ENCODE measurements at places on chromosomes 5 and 9.

GRCh38 chr5:157222506-157223230 lies 42.0 kb downstream of the ITK start:
- DNase-seq: peak; percentile 20

DNA sequence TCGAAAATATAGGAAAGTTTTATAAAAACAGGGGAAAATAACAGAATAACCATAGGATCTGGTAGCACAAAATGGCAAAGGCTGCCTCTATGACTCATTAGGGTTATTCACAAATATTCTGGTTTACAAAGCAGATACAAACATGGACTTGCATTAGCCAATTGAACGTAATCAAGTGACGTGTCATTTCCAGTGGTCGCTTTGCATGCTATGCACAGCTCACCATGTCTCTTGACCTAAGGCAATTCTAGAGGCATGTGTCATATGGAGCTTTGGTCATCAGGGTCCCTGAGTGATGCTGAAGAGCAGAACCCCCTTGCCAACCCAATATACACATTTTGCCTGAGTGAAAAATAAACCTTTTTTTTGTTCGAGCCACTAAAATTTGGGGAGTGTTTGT lies 158.8 kb downstream of the TMEM161B start:
- DNase-seq: no peak

DNA sequence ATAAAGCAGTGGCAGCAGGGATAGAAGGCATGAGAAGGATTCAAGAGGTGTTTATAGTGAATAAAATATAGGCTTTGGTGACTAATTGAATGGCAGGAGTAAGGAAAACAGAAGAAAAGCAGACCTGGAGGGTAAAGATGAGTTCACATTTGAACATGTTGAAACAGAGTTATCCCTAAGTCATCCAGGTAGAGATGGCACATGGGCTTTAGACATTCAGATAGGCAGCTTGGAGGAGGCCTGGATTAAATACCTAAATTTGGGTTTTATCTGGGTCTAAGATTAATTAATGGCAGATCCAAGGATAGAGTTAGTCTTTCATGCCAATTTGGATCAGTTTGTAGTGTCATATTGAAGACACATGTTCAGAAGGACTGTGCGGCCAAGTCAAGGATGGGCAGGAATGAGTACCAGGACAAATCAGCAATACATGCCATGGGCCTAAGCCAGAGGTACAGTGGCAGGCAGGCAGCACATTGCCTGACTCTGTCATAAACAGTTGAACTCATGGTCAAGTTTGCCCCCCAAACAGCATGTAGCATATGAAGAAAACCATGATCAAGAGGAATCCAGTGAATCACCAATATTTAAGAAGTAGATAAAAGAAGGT lies 115.5 kb upstream of the SLC12A2 start:
- DNase-seq: no peak

DNA sequence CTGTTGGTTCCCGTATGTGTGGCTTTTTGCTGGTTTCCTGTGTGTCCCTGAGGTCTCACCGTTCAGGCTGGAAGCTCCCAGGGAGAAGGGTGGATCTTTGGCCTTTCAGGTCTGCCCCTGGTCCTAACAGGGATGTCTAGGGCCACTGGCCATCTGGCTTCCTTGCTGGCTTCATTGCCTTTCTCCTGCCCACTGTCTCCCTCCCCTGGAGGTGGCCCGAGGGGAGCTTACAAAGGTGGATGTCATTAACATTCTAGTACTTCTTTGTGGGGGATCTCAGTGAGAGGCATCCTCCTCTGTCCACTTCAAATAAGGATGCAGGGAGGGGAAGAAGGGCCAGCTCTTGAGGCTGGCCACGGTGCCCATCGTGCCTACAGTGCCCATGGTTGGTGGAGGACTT lies 35.2 kb downstream of the HMCN2 start:
- no peak for DNase-seq

DNA sequence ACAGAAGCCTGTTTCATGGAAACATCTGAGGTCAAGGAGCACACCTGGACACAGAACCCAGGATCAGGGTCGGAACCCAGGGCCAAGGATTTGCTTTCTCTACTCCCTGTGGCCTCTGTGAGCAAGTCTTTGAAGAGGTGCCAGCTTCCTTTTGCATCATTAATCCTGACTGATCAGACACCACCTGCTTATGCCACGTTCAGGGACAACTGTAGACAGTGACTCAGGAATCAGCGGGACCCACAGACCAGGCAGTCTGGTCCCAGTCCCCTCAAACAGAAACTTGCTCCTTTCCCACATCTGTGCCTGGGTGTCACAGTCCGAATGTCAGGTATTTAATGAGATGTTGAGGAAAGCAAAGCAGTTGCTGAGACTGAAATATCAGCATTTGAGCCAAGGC lies 154.8 kb downstream of the SGCD start:
- DNase-seq: no peak

GRCh38 chr9:35367451-35367850 lies 122.5 kb upstream of the RUSC2 start:
- DNase-seq: no peak

- DNase-seq: no peak
These were observed 98.3 kb downstream of the SUSD1 start for GRCh38 chr9:112076814-112077213.

DNA sequence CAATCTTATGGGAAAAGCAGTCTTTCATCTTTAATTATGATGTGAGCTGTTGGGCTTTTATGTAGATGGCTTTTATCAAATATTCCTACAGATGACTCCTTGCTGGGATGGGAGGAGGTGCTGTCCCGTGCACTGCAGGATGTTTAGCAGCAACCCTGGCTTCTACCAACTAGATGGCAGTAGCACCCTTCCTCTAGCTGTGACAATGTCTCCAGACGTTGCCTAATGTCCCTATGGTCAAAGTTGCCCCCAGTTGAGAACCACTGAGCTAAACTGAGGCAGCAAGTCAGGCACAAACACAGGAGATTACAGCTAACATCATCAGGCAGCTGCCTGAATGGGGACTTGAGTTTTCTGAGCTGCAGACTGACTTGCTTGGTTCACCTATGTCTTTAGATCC lies 401.9 kb upstream of the PDE4D start:
- no peak for DNase-seq

All from stimulated activated CD4-positive, alpha-beta T cell treated with anti-CD3 and anti-CD28 coated beads, TNF-alpha, amount 100 ng/mL, for 1 hour (primary cell).